BJ (cell line): ENCODE measurements at places on chromosomes 6 and 20.

DNA sequence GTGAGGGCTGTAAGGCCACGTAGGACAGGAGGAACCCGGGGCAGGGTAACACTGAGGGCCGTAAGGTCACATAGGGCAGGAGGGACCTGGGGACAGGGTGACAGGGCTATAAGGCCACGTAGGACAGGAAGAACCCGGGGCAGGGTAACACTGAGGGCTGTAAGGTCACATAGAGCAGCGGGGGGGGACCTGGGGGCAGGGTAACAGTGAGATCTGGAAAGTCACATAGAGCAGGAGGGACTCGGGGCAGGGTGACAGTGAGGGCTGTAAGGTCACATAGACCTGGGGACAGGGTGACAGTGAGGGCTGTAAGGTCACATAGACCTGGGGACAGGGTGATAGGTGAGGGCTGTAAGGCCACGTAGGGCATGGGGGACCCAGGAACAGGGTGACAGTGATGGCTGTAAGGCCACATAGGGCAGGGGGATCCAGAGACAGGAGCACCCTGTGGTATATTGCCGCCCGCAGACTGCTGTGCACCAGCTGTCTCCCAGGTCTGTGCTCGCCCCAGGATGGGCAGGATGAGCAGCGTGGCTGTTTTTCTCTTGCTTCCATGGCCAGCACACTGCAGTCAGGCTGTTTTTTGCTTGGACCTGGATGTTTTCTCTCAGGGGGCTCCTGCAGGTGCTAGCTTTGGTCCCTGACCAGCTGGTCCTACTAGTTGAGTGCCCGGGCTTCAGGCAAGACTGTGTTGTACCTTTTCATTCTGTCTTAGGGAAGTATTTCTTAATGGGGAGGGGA lies 55.7 kb downstream of the SYTL3 start:
- DNase-seq: no peak

DNA sequence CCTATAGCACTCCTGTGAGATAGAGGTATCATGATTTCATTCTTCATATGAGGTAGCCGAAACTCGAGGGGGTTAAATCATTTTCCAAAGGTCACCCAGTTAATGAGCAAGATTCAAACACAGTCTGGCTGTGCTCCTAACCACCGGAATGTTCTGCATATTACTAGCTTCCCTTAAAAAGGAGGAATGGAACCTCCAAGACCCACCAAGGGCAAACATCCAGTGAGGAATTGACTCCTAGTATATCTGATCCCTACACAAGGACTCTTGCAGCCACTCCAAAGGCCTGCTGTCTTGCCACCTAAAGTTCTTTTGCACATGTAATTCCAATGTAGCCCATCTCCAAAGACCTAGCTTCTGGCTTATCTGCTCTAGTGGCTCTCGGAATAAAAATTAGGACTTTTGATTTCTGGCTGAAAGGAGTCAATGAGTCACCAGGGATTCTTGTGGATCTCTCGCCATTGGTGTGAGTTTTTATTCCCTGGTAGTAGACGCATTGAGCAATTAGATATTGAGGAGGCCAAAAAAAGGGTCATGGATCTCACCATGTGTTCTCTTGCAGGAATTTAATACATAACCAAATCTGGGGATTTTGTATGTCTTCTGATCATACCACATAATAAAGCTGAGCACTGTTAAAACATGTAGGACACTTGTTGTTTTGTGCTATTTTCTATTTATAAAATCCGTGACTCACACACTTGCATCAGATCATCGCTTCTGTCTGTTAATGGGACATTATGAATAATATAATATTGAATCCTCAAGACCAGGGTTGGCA lies 9.1 kb downstream of the BCAS1 start:
- no peak for DNase-seq

- DNase-seq: no peak
Observed at GRCh38 chr20:34581341-34582184, 23.0 kb downstream of the MAP1LC3A start.

GRCh38 chr6:163698086-163698485 lies 283.6 kb downstream of the QKI start:
- no peak for DNase-seq

GRCh38 chr6:79894939-79895338 lies 52.4 kb downstream of the ELOVL4 start:
- no peak for DNase-seq

GRCh38 chr6:13462458-13463327 lies 24.7 kb downstream of the GFOD1 start:
- DNase-seq: no peak

DNA sequence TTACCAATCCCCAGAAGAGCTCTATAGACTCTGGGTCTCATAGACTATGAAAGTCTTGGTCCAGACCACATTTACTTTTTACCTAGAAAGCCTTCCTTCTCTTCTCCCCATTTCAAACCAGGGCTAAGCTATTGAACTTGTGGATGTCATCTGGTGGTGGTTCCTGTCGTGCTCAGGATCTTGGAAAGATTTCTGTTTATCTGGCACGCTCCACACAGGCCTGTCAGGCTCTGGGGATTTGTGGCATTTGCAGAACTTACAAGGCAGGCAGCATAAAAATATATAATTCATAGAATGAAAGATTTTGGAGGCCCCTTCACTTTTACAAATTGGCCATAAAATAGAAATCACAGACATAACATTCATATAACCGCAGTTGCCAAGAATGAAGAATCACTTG lies 188.1 kb downstream of the UST start:
- DNase-seq: no peak

- DNase-seq: peak; percentile 9
Observed at GRCh38 chr6:130853555-130854183, 26.5 kb downstream of the SMLR1 start.

- DNase-seq: no peak
Observed at GRCh38 chr20:51494241-51495110, 48.0 kb downstream of the NFATC2 start.

GRCh38 chr20:10432079-10432478 lies 1.9 kb downstream of the MKKS start:
- DNase-seq: no peak

DNA sequence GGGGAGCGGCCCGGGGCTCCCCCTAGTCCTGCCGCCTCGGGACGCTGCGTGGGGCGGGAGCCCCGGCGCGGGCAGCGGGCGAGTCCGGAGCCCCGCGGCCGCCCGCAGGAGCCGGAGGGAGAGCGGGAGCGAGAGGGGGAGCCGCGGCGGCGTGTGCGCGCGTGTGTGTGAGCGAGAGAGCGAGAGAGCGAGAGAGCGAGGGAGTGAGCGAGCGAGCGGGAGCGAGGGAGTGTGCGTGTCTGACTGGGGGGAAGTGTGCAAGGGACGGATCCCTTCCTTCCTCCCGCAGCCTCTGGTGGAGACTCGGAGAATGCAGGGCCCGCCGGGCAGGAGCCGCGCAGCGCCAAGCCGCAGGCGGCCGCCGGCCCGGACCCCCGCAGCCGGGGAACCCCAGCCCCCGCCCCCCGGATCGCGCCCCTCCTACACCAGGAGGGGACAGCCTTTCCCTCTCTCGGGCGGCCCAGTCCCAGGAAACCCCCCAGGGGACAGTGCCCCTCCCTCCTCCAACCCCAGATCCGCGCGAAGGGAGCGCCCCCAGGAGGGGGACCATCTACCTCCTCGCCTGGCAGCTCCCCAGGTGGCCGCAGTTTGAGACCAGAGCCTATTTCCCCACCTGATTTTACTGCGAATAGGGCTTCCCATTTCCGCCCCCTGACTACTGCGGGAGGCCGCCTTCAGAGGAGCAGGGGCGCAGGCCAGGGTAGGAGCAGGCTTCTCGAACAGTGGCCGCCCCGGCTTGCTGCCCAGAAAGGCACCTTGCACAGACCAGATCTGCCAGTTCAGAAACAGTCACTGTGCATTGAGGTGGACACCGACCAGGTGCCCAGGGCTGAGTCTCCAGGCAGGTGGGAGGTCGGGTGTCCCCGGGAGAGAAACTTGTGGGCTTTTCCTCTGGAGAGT lies at the start of gene CDH22:
CDH22 (minus strand) TSS at position 241 of the 900 bp plus-strand sequence. CDS start 57,204 bp downstream, outside the sequence.
- no peak for DNase-seq

DNA sequence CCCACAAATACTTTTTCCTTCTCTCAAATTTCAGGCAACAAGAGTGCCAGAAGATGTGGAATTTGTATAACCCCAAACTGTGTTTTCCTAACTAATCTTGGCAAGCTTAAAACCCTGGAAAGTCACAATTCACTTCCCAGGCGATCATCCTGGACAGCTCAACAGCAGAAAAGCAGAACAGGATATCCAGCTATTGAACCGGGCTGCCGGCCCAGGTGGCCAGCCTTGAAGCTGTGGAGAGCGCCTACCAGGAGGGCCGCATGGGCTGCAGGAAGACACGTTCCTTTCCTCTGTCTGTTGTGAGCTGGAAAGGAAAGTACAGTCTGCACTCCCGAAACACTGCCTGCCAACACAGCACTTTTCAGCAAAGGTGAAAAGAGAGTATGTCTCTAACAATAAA lies 719.7 kb upstream of the MARCKS start:
- no peak for DNase-seq

GRCh38 chr20:61886721-61887595 lies 178.7 kb downstream of the TAF4 start:
- DNase-seq: no peak

DNA sequence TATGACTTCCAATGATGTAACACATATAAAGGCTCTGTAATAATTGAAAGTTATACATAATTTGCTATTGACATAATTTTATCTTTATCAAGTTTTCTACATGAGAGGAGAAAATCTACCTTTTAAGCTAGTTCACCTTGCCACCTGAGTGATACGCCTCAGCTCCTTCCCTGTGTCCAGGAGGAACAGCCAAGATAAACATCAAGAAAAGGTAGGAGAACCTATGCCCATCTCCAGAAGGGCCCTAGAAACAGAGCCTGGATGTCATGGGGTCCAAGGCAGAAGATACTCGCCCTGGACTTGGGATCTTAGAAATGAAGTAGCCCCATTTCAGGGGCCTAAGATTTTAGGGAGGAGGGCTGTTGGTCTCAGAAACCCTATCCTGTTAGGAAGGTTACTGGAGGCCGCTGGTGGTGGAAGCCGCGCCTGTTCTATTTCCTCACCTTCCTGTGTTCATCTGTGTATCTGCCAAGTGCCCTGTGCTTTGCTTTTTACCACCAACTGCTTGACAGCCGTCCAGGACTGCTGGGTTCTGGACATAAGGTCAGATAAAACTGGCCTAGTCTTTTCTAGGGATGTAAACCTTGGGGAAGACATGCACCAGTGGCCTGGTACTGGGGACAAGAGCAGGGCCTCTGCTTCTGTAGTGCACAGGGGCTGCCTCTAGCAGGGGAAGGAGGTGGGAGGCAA lies 178.5 kb downstream of the ARID1B start:
- no peak for DNase-seq

DNA sequence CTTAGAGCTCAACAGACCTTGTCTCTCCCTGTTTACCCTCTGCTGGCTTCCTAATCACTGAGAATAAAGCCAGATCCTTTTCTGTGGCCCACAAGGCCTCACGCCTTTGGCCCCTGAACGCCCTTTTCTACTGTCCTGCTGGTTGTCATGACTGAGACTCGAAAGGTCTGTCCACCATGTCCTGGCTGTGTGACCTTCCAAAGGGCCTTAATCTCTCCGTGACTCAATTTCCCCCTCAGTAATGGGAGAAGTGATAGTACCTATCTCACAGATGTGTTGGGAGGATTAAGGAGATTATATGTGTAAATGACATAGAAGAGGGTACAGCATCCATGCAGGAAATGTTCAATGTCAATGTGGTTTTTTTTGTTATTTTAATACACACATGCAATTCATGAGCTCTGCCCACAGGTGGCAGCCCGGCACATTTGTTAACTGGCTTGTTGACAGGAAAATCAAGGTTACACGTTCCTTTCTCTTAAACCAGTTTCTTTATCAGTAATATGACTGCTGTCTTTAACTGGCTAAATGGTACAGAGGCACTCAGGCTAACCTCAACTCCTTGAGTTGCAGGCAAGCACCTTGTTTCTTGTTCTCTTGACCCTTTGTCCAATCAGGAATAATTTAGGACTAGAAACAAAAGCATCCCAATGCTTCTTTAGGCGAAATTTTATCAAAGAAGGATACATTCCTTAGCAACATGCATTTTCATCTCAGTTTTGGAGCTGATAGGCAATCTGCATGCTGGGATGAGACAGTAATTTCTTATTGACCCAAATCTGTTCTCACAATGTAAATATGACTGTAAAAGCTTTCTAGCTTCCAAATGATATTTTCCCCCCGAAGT lies 16.6 kb downstream of the SLC22A1 start:
- DNase-seq: peak; percentile 13

DNA sequence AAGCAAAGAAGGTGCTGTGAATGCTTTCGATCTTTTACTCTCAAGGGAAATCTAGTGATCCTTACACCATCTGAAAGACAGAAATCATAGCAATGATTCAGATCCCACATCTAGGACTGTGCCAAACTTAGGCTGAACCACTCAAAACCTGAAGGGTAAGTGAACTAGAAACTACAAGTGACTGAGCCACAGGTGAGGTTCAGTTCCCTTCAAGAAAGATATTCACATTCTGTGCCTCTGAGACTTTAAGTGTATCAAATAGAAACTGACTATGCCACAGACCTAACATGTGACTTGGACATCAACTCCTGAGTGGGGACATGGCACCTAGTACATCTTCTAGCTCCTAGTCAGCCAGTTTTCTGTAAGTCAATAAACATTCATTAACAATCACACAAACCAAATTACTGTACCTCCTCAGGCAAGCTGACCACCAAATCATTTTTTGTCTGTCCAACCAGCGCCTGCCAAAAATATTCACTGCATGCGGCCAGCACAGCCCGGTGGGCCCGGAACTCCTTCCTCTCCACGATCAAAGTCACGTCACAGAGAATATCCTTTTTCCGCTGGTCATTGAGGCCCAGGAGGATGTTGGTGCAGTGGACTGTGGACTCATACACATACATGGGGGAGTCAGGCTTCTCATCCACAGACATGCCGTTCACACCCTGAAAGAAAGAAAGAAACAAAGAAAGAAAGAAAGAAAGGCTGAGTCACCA lies 114.1 kb downstream of the GJA10 start:
- no peak for DNase-seq

- DNase-seq: no peak
Observed at GRCh38 chr20:56504373-56505005, 20.1 kb upstream of the FAM209A start.

DNA sequence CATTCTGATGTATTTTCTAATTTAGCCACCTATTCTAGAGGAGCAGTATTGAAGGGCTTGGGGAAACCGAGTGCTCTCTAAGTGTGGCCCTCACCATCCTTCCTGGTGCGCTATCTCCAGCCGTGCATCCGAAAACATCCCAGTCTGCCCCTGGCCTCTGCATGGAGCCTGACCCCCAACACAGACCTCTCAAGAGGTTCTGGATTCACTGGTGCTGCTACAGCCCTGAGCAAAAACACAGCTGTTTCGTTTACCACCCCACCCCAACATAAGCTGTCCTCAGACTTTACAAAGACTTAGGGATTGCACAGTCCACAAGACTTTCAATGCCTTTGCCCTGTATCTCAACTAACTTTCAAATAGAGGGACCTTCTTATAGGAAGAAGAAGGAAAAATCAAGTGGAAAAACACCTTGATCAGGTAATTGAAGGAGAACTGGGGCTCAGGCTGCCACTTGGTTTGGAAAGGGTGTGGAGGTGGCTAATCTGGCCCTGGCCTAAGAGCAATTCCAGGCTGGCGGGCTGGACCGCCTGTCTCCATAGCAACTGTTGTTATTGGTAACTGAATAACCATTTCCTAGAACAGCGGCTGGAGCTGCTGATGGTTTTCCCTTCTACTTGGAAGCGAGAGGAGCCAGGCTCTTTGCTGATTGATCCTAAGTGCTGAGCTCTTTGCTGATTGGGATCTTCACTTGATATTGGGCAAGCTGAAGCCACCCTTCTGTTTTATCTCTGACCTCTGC lies 90.2 kb upstream of the TOX2 start:
- no peak for DNase-seq
